EH (cell line): ENCODE measurements at places on chromosomes 5 and 9.

DNA sequence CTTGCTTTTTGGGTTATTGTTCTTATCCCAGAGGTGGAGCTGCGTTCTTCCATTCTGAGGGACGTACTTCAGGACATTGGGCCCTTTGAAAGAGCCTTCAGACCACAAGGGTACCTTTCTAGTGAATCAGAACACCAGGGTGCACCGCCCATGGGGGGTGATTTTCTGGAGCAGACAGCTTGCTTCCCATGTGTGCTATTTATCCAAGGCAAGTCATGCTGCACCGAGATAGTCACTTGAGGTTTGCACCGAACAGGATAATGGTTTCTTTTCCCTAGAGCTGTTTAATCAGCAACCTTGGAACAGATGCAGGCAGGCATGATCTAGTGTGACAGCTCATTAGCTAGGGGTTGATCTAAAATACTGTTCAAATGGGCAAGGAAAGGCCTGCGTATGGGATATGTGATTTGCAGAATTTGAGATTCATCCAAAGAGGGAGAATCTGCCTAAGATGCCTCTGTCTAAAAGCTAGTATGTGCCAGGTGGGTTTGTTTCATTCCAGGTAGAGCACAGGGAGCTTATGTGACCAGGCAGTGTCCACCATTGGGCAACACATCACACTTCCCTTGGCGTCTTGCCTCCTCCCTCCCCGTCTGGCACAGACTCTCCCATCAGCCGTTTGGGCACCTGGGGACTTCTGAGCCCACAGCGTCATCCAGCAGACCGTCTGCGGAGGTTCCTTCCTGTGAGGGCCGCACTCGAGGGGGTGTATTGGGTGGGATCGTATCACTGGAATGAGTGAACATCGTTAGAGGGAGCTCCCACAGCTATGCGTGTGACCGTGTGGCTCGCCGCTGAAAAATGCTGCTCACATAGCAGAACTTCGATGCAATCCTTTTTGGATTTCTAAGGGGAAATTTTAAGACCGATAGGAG lies 23.0 kb downstream of the ABL1 start:
- DNase-seq = peak; percentile 92

DNA sequence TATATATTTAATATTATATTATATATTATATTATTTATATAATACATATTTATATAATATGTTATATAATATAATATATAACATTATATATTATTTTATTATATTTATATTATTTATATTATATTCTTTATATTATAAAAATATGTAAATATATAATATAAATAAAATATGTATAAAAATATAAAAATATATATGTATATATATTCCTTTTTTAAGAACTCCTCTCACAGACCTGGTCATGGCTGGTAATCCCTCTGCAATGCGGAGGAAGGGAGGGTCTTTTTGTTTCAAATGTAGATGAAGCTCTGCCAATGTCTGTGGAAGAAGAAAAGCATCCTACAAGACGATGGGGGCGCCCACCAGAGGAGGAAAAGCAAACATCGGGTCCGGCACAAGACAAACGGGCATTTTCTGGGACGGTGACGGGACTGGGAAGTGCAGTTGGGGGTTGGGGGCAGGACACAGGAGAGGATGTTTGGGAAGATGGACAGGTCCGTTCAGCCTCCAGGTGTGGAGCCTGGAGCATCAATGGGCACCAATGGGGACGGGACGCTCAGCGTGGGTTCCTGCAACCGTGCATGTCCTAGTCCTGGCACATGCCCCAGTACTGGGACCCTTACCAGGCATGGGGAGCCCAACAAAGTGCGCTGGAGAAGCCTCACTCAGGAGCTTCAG lies 194.0 kb downstream of the IRX1 start:
- DNase-seq = no peak

GRCh38 chr5:12320331-12320730 lies 416.1 kb upstream of the CTNND2 start:
- DNase-seq = no peak

- peak; percentile 28 for DNase-seq
Measured at GRCh38 chr9:132027752-132028663, 51.7 kb downstream of the MED27 start.

DNA sequence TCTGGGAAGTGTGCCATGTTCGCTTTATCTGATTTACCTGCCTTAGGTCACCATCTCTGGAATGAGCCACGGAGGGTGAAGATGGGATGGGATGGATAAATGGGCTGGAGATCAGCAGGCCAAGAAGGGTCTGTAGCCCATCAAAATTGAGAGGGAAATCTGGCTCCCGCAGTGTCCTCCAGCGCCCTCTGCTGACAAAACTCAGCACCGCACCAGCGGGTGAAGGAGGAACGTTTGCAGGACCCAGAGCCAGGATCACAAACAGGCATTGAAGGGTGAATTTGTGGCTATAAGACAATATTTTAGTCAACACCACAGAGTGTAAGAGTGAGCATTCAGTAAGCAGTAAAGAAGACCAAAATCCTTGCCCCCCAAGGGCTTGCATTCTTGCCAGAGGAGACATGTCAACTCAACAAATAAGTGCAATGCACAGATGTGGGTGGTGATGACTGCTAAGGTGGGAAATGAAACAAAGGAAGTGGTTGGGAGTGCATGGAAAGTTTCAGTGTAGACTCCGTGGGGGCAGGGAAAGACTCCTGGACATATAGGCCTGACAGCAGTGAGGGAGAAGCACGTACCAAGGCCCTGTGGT lies 124.4 kb downstream of the TENT4A start:
- DNase-seq = peak; percentile 21

DNA sequence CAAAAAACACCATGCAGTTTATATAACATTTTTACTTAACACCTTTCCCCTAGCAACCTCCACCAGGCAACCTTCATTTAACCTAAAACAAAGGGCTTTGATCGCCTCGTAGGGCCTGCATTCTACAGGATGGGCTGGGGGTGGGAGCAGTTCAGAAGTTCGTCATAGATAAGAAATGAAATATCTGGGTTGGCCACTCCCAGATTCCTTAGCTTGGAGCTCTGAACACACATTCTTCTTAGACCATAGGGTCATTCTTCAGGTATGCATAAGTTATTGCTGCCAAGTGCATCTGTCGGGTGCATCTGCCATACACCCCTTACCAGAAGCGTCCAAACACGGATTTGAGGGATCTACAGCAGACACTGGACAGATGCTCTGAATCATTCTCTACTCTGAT lies 4.3 kb upstream of the SLC22A5 start:
- DNase-seq = peak; percentile 81

DNA sequence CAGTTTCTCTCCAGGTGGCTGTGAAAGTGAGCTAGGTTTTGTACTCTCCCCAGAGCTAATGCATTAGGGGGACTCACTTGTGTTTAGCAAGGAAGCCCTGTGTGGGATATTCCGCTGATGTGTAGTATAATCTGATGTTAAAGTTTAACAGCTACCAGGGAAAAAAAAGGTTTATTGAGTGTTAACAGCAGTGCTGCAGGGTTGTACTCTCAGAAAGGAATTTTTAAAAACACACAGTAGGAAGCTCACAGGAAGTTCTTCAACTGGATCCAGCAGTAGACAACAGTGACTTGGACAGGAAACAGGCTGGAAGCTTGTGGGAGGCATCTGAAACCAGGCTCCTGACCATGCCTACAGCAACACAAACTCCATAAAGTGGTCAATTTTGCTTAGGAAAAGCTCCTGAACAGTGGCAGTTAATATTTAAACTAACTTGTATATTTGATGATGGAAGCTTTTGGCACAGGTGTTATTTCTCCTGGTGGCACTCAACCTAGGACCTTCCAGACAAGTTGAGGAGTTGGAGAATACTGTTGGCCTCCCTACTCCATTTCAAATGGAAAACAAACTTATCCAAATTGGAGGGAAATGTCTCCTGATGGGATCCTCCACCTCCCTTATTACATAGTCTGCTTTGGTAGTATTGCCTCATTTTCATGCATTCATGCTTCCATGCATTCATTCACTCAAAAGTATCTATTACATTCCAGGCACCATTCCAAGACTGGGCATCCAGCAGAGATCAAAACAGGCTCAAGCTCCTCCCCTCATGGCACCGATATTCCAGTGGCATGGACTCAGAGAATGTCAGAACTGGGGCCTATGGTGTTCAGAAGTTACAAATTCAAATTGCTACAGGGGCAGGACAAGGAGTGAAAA lies 54.7 kb downstream of the FOXD1 start:
- no peak for DNase-seq

- DNase-seq = no peak
Measured at GRCh38 chr5:116145416-116145815, 60.6 kb downstream of the COMMD10 start.

DNA sequence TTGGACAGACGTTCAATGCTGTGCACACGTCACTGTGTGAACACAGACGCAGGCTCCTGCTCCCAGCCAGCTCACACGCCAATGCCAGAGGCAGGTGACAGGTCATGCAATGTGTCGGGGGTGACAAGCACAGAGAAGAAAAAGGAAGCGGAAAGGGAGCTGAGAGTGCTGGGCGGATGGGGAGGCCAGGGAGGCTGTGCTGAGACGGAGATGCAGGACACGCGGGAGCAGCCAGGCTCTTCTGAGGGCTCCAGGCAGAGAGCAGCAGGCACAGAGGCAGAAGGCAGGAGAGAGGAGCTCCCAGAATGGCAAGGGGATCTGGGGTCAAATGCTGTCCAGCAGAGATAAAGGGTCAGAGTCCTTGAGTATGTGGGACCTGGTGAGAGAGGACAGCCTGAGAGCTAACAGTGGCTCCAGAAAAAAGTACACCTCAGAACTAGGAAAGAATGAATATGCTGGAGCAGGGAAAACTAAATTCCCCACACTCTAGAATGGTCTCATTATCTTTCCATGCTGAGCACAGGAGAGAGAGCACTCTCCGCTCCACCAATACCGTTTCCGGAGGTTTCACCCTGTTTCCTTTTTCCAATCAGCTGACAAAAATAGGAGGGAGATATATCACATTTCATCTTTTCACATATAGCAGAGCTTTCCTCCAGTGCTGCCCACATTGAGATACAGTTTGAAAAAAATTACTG lies 32.8 kb upstream of the NSMF start:
- DNase-seq = no peak

GRCh38 chr5:71974165-71974564 lies 133.1 kb upstream of the MAP1B start:
- DNase-seq = no peak

DNA sequence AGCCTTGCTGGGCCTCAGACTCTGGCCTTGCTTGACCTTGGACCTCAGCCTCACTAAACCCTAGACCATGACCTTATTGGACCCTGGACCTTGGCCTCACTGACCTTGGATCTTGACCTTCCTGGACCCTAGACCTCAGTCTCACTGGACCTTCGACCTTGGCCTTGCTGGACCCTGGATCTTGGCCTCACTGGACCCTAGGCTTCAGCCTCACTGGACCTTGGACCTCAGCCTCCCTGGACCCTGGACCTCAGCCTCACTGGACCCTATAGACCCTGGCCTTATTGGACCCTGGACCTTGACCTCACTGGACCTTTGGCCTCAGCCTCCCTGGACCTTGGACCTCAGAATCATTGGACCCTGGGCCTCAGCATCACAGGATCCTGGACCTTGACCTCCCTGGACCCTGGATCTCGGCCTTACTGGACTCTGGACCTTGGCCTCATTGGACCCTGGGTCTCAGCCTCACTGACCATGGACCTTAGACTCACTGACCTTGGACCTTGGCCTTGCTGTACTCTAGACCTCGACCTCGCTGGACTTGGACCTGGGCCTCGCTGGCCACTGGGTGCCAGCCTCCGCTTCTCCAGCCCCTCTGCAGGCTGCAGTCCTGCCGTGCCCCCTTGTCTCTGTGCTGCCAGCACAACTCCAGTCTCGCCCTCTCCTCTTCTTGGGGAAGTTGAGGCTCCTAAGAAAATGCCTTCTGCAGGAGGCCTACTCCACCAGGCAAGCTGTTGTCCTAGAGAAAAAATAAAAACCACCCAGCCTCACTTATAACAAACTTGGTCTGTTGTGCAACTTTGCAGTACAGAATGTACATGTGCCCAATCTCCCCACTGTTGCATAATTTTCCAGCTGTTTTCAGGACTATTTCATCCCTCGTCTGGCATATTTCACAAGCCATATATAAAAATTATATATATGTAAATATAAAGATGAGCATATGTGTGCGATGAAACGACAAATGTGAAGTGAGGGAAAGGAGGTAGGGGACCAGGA lies 11.0 kb upstream of the ADAMTS2 start:
- DNase-seq = no peak
